ENCODE measurements at places on chromosomes 11 and 22. TPM values are rescaled to one million over a fixed set of nuclear protein-coding genes. Genes with fewer than 3 reads are reported as not detected.

RHOD gene
- 0.20 TPM for total RNA-seq

DNA sequence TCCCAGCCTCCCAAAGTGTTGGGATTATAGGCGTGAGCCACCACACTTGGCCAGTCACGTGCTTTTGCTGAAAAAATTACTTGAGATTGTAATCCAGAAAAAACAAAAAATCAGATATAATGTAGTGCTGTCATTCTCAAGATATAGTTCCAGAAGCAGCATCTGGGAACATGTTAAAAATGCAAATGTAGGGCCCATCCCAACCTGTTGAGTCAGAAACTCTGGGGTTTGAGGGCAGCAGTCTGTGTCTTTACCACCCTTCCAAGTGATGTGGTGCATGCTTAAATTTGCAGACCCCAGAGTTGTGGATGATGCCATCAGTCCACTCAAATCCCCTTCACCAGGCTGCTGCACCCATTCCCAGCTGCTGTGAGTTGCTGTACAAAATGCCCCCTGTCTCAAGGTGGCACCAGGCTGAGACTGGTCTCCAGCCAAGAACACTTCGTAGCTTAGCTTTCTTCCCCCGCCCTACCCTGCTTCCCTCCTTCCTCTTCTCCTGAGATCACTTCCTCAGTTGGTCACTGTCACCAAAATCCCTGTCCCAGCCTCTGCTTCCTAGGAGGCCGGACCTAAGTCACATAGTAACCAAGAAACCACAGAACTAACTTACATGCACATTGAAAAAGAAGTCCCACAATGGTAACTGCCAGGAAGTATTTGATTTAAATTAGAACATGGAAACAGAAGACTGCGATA is 18.2 kb upstream of the ARRB1 start:
- H3K4me1 ChIP-seq, result peaks cover 28% of the 10 kb centered on the region
- no peak overlapping the region for H3K4me3 ChIP-seq
- peaks cover 3% of the 10 kb centered on the region for H3K27me3 ChIP-seq
- H3K36me3 ChIP-seq, result peaks cover 5% of the 10 kb centered on the region
- DNase-seq, result no peak
- H3K27ac ChIP-seq, result no peak overlapping the region

GRCh38 chr11:44416776-44417175 is 106.8 kb upstream of the ALX4 start:
- H3K36me3 ChIP-seq, result no peaks in the 10 kb centered on the region
- no peak for DNase-seq
- H3K27me3 ChIP-seq, result peaks cover 26% of the 10 kb centered on the region
- no peak overlapping the region for H3K4me3 ChIP-seq
- H3K4me1 ChIP-seq, result no peaks in the 10 kb centered on the region

- H3K4me1 ChIP-seq, result peaks cover 10% of the 10 kb centered on the region
- H3K27ac ChIP-seq, result no peak overlapping the region
- H3K4me3 ChIP-seq, result no peak overlapping the region
Measured at GRCh38 chr22:46087816-46088277, 62.5 kb upstream of the PPARA start.

DNA sequence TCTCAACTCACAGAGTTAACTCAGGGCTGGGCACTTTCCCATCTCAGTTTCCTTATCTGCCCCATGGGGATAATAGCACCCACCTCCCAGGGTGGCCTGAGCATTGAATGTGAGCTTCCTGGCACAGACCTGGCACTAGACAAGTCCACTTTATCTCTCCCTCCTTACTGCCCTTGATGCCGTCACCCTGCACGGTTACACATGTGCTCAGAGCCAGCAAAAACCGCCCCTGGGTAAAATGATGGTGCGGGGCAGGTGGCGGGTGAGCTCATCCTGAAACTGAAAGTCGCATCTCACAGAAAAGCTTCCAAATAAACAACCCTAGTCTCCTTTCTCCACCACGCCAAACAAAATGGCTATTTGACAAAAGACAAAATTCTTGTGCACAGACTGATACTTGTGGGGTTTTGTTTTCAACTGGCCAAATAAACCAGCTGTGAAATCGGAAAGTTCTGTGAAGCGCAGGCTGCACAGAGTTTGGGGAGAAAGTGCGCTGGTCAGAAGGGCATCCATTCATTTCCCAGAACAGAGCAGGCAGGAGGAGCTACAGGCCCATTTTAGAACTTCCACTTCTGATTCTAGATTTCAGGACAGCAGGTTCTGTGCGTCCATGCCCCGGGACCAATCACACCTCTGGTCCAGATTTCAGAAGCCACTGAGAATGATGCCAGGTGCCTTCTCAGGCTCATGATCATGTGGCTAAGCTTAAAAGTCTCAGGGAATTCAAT is 138.1 kb downstream of the SHANK2 start:
- H3K36me3 ChIP-seq, result no peaks in the 10 kb centered on the region
- peaks cover 2% of the 10 kb centered on the region for H3K4me1 ChIP-seq
- DNase-seq, result no peak
- no peak overlapping the region for H3K27ac ChIP-seq

All from activated CD4-positive, alpha-beta memory T cell treated with anti-CD3 and anti-CD28 coated beads, Interleukin-2, amount 10 ng/mL, durations not matched to agents 7 days and 5 days (primary cell).